ENCODE measurements at places on chromosomes 4 and X.
A peak's percentile ranks its signal among the peaks of the same experiment; 100 is the strongest.

GRCh38 chr4:1211371-1211770 lies 37.6 kb downstream of the CTBP1 start:
- DNase-seq = no peak

DNA sequence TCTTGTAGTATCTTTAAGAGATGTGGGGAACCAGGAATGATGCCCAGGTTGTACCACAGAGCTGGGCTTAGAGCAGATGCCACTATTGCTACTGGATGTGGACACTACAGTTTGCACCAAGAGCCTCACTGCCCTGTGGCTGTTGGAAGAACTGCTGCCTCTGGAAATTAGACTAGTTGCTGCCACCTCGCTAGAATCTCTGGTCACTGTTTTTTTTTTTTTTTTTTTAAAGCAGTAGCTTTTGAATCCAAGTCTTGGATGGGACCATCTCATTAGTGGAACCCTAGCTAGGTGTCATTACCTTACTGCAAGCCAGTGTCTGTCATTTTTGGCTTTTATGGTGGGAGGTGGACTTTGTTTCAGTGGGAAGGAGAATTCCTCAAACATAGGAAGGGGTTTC lies 105.5 kb downstream of the ARHGAP10 start:
- peak; percentile 7 for DNase-seq

GRCh38 chr4:15703439-15703838 lies 574 bp downstream of the BST1 start:
- no peak for DNase-seq

DNA sequence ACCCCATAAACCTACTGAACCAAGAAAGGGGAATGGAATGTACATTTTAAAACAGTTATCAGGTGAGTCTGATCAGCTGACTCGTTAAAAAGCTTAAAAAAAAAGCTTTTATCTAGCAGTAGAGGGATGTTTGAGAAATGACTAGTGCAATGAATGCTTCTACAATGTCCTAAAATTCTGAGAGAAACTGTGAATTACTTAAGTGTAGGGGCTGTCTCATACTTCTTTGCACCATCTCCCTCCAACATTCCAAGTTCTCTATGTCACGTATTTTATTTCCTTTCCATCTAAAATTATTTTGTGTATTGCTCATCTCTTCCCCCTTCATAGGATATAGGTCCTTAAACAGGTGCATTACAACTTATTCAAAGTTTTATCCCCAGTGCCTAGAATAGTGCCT lies 11.9 kb upstream of the AREG start:
- no peak for DNase-seq

DNA sequence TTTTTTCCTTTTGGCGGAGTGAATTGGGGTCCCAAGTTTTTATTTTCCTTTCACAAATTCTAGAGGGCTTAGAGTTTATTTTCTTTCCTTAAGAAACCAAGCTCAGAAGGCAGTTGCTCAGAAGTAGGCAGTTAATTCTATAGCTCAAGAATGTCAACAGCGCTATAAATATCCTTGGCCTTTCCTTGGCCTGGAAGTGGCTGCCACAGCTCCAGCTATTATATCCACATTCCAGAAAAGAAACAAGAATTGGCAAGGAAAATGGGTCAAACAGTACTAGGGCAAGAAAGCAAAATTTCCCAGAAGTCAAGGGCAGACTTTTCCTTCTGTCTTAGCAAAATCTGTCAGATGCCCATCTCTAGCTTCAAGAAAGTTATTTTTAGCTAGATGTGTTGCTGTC lies 31.0 kb downstream of the SLC10A6 start:
- no peak for DNase-seq

GRCh38 chrX:18578546-18578945 lies 93.4 kb downstream of the RS1 start:
- DNase-seq = no peak

DNA sequence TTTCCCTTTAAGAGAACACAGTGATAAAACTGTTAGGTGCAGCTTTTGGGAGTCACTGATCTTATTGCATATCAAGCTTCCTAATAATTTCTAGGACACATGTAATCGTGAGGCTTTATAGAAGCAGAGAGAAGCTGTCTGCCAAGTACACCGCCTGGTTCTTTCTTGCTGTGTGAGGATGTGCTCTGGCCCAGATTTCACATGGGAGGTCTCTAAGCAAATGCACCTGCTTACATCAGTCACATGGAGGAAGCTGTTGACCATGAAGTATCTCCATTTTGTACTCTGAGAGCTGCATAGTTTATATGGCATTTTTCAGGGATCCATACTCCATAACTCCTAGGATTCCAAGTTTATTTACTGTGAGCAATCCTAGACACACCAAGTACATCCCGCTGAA lies 37.1 kb downstream of the RGS12 start:
- no peak for DNase-seq

DNA sequence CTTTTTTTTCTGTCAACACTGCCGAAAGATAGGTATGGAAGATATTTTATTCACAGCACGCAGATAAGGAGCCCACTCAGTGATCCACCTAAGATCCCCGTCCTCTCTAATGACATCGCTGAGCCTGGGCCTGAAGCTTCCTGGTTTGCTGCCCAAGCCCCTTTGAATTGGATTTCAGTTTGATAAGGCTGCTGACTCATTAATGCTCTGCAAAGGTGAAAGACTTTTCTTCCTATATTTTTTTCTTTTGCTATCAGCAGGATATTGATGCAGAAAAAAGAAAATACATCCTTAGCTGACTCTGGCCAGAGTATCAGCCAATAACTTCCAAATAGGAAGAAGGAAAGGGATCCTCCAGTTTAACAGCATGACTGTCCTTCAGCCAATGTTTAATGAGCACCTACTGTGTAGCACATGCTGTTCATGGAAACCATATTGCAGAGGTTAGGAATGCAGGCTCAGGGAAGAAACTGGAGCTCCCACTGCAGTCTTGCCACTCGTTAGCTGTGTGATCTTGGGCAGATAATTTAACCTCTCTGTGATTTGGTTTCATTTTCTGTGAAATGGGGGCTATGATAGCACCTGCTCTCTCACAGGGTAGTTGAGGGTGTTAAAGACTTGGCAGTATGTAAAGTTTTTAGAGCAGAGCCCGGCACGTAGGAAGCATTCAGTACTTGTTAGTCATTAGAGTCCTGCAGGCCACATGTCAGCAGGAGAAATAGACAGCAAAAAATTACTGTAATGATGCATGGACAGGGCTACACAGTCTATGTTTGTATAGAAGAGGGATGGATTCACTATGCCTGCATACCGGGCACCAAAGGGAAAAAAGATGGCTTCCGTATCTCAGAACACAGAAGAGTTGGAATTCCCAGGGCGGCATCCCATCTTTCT lies 39.3 kb downstream of the EVC start:
- DNase-seq = no peak

- DNase-seq = no peak
These were observed 122.4 kb downstream of the RASL11B start for GRCh38 chr4:52984462-52984881.

DNA sequence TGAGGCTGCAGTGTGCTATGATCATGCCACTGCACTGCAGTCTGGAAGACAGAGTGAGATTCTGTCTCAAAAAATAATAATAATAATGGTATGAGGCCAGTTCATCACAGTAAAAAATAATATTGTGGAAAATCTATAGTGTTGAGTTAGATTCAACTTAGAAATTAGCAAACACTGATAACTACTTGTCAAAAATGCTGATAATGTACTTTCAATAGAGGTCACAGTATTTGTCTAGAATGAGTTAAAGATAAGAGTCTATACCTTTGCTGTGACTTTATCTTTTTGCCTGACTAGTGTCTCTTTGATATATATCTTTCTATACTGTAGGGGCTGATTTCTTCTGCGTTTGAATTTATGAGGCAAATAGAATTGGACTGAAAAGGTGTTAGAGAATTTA lies 430.6 kb downstream of the RPA4 start:
- no peak for DNase-seq
